Fibroblast of the conjunctiva (primary cell): ENCODE measurements at places on chromosomes 12 and 14.

DNA sequence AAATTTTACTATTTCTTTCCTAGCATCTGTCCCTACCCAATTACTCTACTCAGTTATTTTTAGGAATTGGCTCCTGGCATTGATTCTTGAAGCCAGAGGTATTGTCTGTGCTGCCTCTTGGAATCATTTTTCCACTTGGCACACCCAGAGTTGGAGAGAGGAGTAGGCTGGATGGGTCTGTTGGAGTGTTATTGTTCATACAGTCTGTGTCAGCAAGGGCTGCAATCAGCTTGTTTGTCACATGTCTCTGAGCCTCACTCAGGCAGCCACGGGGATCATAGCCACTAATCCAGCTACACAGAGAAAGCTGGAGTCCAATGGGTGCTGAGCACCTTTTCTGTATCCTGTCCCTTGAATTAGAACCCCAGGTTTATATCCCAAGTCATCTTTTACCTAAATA lies 176.0 kb upstream of the DYRK2 start:
- DNase-seq = no peak

DNA sequence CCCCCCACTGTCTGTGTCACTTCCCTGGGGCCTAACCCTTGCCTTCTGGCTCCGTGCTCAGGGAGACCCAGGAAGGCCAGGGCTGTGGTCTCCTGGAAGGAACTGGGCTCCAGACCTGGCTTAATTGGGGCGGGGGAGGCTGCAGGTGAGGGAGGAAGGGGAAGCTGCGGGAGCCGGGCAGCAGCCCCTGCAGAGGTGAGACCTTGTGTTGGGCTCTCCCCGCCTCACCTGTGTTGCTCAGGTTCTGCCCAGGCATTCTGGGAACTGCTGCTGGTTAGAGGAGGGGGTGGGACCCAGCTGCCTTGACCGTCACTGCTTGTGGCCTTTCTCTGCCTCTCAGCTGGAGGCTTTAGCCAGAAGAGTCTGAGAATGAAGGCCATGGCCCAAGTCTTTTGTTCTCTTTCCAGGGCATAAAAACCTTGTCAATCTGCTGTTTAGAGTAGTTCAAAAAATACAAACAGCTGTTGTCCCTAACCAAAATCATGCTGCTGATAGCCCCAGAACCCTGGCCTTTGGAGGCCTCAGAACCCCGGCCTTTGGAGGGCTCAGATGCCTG lies 247.6 kb downstream of the CHST11 start:
- DNase-seq = no peak

GRCh38 chr14:98288825-98289224 lies 983.2 kb downstream of the BCL11B start:
- DNase-seq = no peak

- no peak for DNase-seq
These were observed 9.3 kb downstream of the STAC3 start for GRCh38 chr12:57241402-57242310.

DNA sequence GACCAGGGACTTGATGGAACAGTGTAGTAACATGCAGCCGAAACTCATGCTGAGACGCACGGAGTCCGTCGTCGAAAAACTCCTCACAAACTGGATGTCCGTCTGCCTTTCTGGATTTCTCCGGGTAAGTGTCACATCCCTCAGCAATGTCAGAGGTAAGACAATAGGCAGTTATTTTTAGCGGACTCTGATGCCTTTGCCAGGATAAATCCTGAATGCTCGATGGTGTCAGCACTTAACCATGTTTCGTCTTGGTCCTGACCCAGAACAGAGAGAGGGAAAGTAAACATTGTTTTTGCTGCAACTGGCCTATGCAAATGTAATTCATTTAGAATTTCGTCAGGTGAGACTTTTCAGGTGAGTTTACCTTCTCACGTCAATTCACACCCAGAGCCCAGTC lies 112.3 kb downstream of the PLXNC1 start:
- no peak for DNase-seq

GRCh38 chr12:87163122-87163521 lies 866.1 kb downstream of the C12orf50 start:
- no peak for DNase-seq

GRCh38 chr12:96448300-96448699 lies 41.1 kb upstream of the CFAP54 start:
- no peak for DNase-seq

DNA sequence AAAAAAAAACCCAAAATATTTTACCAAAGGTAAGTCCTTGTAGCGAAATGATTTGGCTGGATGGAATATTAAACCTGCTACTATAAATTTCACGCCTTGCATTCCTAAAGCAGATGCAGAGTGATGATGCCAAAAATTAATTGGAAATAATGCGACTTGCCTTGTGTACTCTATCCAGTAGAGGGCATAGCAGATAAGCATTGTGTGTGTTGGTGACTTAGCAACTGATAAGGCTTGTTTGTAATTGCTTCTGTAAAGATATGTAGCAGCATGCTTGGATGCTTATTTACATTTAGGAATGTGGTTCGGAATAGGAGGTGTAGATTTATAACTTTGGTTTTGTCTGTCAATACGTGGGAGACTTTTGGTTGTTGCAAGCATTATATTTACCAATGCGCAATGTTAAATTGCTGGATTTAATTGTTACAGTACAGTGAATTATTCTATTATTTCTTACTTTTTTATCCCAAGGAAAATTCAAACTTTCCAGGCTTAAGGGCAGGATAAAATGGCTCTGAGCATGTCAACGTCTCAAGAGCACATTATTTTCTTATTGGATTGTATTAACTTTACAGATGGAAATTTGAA lies 80.5 kb downstream of the TMEM260 start:
- DNase-seq = peak; percentile 17

DNA sequence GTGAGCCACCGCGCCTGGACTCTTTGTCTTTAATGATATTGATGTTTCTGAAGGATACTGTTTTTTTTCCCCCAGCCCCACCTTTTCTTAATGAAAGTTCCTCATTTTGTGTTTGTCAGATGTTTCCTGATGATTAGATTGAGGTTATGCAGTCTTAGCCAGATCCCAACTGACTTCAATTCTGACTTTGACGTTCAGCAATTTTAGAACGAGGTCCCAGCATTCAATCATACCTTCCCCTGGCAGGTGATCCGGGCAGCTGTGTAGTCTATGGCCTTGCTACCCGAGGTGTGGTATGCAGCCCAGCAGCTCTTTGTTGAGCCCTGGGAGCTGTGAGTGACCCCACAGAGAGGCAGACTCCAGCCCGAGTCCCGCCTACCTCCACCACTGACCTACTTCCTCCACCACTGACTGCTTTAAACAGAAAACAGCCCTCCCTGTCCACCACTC lies 82.7 kb downstream of the LGMN start:
- DNase-seq = no peak

- DNase-seq = no peak
These were observed 53.9 kb upstream of the NCOR2 start for GRCh38 chr12:124621296-124621660.

- DNase-seq = no peak
These were observed 463.4 kb upstream of the TMEM132C start for GRCh38 chr12:127803545-127803944.

GRCh38 chr12:106584104-106585064 lies 1.6 kb downstream of the RFX4 start:
- no peak for DNase-seq

- no peak for DNase-seq
These were observed 244.2 kb upstream of the CLEC14A start for GRCh38 chr14:38500125-38500524.
